NCI-H526 (cell line): ENCODE measurements at places on chromosomes 3 and 15.

DNA sequence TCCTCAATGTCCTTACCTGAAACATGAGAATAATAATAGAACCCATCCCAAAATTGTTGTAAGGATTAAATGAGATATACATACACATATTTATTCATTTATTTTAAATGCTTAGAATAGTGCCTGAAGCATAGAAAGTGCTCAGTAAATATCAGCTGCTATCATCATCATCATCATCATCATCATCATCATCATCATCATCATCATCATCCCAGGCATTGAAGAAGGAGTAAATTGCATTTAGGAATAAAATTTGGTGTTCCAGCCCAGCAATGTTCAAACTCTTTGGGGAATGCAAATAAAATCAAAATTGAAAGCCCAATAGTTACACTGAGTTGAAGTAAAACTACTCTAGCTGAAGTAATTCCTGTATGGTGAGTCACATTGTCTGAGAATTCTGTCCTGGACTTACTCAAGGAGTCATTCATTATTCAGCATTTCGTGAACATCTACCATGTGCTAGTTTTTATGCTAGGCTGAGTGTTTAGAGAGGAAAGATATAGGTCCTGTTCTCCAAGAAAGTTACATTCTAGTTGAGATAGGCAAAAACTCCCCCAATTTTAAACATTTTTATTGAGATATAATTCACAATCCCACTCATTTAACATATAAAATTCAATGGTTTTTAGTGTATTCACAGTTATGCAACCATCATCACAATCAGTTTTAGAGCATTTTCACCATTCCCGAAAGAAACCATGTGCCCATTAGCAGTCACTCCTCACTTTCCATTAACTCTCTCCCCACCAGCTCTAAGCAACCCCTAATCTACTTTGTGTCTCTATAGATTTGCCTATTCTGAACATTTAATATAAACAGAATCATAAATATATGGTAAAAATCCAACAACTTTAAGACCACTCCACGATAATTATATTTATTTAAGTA, 107.2 kb downstream of the FRMD5 start:
- DNase-seq = no peak

GRCh38 chr3:78221796-78222195, 1181.9 kb downstream of the ROBO2 start:
- no peak for DNase-seq

DNA sequence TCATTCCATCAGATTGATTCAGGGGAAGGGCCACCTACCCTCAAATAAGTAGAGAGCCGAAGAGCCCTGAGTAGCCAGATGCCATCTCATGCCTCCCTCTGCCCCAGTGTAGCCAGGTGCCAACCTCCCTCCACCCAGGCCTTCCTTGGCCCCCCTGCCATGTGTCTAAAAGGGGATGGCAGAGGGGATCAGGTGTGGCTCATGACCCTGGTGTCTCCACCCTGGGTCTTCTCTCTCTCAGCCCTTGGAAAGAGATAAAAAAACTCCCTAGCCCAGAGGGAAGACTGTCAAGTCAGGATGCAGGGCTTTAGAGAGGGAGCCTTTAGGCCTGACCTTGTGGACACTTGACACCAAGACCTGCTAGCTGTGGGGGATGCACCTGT, 5.2 kb downstream of the GRM2 start:
- no peak for DNase-seq

- DNase-seq = no peak
These were observed 292.3 kb downstream of the KBTBD8 start for GRCh38 chr3:67290438-67290837.

DNA sequence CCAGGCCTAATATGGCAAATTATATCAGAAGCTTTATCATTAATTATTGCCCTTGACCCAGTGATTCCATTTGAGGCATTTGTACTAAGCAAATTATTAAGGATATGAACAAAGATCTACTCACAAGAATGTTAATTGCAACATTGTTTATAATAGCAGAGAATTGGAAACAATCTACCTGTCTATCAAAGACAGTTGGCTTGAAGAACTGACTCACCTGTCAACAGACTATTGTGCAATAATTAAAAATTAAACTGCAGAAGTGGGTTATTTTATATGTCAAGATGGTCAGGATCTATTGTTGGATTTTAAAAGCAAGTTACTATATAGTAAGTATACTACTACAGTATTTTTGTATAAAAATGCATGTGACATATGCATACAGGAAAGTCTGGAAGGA, 6.7 kb upstream of the FETUB start:
- DNase-seq = no peak

GRCh38 chr3:52231502-52232278, 6.2 kb upstream of the TLR9 start:
- peak; percentile 68 for DNase-seq

- no peak for DNase-seq
These were observed 9.6 kb downstream of the MESP2 start for GRCh38 chr15:89785774-89786140.

- no peak for DNase-seq
These were observed 195.1 kb downstream of the OTOL1 start for GRCh38 chr3:161691677-161692076.

DNA sequence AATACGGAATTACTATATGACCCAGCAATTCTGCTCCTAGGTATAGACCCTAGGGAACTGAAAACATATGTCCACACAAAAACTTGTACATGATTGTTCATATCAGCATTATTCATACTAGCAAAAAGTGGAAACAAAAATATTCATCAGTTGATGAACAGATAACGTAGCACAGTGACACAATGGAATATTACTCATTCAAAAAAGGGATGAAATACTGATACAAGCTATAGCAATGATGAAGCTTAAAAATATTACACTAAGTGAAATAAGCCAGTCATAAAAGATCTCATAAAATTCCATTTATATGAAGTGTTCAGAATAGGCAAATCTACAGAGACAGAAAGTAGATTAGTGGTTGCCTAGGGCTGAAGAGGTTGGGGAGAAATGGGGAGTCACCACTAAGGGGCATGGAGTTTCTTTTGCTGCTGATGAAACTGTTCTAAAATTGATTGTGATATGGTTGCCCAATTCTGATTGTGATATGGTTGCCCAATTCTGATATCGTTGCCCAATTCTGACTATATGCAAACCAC, 10.5 kb downstream of the C15orf61 start:
- DNase-seq = no peak
